ENCODE measurements at places on chromosomes 2 and 18.

GRCh38 chr2:48395658-48396057 lies 134.3 kb upstream of the STON1 start:
- DNase-seq, result no peak

GRCh38 chr2:38261569-38262068 lies 115.5 kb downstream of the ATL2 start:
- DNase-seq, result no peak

DNA sequence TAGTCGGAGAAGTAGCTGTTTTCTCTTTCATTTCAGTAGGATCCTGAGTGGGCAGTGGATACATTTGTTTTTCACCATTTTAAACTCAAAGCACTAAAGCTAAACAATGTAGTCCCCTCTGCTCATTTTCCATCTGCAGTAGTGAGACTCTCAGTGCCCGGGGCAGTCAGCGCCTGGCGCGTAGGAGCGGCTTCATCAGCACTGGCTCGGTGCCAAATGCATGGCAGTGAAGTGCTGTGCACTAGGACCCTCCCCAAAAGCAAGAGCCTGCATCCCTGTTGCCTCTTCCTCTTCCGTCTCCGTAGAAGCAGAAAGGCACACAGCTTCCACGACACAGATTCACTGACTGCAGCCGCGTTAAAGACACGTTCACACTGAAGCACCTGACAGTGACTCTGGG lies 19.0 kb upstream of the ESPNL start:
- no peak for DNase-seq

DNA sequence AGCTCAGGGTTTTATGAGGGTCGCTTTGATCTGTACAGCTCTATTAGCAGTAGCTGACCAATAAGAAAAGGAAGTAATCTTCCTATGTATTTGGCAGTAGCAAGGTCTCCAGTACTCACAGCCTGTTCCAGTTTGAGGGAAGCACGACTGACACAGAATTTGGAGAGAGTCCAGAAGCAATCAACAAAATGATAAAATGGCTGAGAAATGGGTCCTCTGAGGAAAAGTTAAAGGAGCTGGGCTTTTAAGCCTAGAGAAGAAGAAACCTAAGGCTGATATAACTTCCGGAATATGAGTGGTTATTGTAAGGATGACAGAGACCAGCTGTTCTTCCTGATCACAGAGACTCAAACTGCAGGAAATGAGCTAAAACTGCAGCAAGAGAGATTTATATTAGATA lies 382.8 kb downstream of the GPD2 start:
- DNase-seq, result no peak

- no peak for DNase-seq
Measured at GRCh38 chr18:35438480-35439234, 59.1 kb downstream of the INO80C start.

GRCh38 chr2:128733450-128733849 lies 414.8 kb upstream of the HS6ST1 start:
- DNase-seq, result no peak

DNA sequence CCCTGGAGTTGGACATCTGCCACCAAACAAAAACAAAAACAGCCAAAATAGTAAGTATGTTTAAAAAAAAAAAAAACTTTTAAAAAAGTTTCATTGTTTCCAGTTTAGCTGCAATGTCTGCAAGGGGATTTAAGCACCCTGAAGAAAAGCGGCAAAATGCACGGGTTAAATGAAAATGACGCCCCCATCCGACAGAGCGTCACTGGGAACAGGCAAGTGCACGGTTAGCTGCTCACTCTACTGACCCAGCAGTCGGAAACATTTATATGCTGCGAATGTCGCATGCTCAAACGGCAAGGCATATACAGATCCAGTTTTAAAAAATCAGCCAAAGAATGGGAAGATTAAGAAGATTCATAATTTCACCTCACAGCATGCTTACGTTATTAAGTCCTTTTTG lies 142.8 kb upstream of the PXDN start:
- no peak for DNase-seq

DNA sequence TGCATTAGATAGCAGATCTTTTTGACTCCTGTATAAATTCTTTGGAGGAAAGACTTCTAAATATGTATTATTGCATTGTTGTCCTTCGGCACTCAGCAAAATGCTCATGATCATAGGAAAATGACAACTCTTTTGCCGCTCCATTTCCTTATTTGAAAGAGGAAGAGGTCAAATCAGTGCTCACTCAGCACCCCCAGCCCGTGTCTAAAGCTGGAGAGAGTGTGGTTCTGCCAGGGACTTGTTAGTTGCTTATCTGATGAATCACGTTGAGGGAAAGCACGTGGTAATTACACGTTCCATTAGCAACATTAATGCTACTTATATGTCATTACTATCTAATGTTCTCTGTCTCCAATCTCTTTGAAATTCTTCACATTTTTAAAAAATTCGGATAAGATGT lies 46.0 kb upstream of the MBP start:
- no peak for DNase-seq

DNA sequence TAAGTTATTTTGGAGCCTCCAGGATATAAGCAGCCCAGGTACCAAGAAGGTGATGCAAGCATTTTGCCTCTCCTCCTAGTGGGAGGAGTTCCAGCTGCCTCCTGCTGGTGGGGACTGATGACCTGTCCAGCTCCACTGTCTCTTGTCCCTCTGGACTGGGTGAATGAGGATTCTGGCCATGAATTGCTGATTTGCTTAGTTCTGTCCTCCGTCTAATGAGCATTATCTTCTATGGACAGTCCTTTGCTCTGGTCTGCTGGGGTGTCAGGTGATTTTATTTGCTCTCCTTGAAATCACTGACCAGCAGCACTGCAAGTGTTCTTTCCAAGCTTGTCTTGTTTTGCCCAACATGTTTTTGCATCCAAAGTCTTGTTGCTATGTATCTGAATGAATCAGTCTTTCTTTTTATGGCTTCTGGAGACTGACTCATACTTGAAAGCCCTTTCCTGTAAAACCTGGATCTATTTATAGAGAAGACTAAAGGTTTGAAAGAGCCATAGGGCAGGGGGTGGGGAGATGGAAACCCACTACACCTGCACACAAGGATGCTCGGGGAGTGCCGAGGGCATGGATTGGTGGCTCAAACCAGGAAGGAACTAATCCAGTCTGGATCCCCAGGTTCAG lies 40.5 kb upstream of the EFHD1 start:
- no peak for DNase-seq

GRCh38 chr18:68263481-68263880 lies 451.4 kb downstream of the TMX3 start:
- DNase-seq, result no peak

- DNase-seq, result no peak
Measured at GRCh38 chr2:134515137-134515536, 203.7 kb downstream of the TMEM163 start.

- no peak for DNase-seq
Measured at GRCh38 chr2:33497221-33497650, 20.8 kb downstream of the RASGRP3 start.

GRCh38 chr2:127654838-127655175 lies 8.9 kb downstream of the GPR17 start:
- no peak for DNase-seq

GRCh38 chr2:121480826-121481225 lies 49.9 kb upstream of the RNU4ATAC start:
- no peak for DNase-seq

DNA sequence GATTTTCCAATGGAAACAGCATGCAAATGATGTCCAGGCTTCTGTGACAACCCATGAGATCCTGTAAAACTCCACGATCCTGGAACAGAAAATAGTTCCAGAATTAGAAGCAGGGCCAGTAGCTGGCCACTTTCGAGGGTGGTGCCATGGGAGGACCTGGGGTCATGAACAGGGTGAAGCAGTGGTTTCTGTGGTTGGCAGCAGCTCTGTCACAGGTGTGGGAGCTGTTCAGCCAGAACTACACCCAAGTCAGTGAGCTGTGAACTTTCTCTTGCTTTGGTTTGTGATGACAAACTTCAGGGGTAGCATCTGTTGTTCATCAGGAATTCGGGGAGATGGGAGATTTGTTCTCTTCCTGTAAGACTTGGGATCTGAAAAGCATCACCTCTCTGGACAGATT lies 314.4 kb upstream of the NT5C1B start:
- DNase-seq, result no peak

DNA sequence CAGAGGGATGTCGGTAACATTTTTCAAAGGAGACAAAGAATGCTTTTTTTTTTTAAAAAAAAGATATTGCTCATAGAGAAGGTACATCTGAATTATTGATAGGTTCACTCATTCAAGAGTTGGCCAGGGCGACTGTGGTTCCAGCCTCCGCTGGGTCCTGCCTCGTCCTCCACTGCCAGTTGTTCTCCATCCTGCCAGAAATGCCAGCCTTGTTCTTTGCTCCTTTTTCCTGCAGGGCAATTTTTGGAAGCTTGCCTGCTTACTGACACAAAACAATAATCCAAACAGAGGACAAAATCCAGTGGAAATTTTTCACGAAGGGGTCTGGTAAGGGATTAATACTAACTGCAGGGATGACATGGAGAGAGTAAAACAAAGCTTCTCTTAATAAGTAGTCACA lies 1113.0 kb downstream of the CBLN2 start:
- DNase-seq, result no peak

DNA sequence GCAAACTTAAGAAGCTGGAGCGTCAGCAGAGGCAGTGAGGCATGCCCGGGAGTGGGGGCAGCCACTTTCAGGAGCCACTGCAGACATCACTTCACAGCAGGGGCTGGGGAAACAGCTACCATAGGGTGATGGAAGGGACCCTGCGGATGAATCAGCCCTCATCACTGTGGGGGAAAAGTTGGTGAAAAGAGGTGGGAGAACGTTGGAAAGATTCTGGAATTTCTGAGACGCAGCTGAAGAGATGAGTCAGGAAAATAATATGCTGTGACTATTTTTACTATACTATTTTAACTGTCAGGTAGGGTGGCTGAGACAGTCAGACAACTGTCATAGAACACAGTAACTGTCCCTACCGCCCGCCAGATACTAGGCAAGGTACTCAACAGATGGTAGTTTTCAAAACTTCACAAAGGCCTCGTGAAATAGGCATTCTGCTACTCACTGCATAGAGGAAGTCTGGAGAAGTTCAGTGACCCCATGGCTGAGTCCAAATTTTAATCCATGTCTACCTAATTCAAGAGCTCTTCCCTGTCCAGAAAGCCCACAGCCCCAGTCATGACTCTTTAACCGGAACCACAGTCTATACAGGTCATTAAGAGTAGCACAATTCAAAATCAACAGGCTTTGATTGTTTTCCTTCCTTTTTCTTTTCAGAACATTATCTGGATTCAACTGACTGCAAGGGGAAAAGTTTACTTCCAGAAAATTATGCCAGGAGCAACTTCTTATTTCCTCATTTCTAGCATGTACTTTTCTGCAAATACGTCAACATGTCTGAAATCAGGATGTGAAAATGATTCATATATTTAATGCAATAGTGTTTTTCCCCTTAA lies 39.3 kb upstream of the EPB41L3 start:
- no peak for DNase-seq

DNA sequence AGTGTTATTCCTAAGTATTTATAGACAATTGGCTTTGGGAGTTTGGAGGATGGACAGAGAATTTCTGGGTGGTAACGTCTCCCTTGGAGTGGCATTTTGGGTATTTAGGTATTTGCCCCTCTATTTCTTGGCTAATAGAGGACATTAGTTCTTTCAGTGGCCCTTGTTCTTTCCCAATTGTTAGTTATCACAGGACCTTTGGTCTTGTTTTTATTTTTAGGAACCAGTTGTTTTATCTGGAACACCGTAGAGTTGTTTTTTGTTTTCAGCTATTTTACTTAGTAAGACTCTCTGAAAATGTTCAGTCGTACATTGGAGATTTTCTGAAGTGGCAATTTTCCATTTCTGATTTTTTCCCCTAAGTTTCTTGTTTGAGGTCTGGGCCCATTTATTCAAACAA lies 40.5 kb upstream of the TNFRSF11A start:
- DNase-seq, result no peak

GRCh38 chr18:26470011-26470637 lies 78.2 kb downstream of the KCTD1 start:
- no peak for DNase-seq

GRCh38 chr2:143422681-143423080 lies 293.5 kb downstream of the ARHGAP15 start:
- no peak for DNase-seq

DNA sequence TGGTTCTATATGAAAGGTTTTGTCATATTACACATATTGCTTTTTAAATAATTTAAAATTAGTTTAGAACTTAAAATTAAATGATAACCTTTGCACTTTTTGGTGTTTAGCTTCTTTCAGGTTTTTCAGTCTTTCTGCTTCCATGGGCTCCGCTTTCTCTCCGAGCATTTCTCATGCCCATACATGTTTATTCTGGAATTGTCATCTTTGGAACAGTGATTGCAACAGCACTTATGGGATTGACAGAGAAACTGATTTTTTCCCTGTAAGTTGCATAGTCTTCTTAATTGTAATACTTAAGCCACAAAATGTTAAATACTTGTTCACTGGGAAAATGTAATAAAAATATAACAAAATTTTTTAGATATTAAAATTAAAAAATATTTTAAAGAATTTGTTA lies 31.0 kb downstream of the CYBRD1 start:
- DNase-seq, result no peak

DNA sequence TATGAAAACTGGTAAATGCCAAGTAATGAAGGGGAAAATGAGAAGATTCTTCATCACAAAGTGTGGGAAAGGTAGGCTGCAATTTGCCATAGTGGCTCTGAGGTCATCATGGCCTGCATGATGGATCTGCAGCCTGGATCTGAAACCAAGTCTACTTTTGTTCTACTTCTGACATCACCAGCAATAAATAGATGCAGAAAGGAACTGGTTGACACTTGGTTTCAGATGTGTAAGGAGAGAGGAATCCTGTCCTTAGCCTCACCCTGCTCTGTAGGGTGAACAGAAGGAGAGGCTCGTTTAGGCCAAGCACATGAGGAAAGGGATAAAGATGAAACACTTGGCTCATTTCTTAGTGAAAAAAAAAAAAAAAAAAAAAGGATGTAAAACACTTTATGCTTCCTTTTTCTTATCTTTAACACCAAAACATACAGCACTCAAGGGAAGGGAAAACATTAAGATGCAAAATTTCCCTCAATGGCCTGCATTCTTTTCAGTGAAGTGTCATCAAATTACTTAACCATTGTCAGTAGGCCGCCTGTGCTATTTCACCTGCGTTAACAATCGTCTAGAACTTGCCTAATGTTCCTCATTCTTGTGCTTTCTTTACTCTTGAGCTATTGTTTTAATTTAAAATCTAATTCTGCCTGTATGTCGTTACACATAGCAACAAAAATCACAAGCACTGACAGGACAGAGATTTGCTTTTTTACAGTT lies 3.9 kb downstream of the NEB start:
- no peak for DNase-seq

- DNase-seq, result no peak
Measured at GRCh38 chr18:24914171-24914525, 437.8 kb downstream of the ZNF521 start.

DNA sequence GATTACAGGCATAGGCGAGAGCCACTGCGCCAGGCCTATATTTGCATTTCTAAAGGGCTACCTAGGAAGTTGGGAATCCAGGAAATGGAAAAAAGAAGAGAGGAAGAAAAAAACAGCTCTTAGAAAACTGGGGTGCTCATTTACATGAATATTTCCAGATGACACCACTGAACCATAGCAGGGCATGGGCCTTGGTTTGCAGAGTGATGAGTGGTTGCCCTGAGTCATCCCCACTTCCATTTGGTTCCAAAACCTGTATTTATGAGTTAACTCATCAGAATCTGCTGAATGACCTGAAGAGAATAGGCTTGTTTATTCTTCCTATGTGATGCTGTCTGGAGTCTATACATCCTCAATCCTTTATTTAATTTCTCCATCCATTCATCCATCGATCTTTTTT lies 36.2 kb downstream of the EHD3 start:
- no peak for DNase-seq

Measured in Right ventricle myocardium superior (tissue), 1 donor.